Femur (tissue), 1 donor: ENCODE measurements at places on chromosomes 12 and 14.

DNA sequence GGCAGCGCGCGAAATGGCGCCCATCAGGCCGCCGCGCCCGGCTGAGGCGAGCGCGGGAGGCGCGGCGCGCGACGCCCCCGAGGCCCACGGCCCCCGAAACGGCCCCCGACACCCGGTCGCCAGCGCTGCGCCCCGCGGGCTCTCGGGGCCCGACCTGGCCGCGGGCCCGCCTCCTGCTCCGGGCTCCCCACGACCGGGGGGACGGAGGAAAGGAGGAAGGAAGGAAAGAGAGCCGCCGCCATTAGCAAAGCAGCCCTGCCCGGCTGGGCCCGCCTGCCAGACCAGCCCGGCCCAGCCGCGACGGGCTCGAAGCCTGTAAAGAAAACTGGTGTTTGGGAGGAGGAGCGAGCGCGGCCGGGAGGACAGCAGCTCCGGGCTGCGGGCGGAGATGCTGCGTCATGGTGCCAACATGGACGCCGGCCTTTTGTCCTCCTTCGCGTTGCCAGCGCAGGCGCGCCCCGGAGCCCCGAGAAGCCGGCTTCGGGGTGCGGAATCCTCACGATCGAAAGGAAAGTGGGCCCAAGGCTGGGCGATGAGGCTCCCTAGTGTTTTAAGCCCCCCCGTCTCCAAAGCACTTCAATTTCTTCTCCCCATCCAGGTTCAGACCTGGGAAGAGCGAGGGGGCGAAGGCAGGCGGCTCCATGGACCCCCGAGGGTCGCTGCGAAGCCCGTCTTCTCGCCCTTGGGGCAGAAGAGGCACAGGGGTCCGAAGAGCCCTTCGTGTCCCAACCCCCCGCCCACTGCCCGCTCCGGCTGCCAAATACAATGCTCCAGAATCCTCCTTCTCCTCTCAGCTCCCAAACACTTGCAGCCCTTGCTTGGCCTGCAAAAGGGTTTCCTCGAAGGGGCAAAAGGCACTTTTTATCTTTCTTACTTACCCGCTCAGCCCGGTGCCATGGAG lies 2.9 kb upstream of the SETD1B start:
- peak; percentile 87 for DNase-seq

DNA sequence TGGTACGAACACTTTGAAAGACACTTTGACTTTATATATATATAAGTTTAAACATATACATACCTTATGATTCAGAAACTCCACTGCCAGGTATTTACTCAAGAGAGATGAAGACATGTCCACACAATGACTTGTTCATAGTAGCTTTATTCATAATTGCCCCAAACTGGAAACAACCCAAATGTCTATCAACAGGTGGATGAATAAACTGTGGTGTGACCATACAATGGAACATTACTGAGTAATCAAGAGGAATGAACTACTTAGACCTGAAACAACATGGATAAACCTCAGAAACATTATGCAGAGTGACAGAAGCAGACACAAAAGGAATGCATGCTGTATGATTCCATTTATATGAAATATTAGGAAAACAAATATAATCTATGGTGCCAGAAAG lies 71.1 kb downstream of the PPP1R36 start:
- DNase-seq: no peak

DNA sequence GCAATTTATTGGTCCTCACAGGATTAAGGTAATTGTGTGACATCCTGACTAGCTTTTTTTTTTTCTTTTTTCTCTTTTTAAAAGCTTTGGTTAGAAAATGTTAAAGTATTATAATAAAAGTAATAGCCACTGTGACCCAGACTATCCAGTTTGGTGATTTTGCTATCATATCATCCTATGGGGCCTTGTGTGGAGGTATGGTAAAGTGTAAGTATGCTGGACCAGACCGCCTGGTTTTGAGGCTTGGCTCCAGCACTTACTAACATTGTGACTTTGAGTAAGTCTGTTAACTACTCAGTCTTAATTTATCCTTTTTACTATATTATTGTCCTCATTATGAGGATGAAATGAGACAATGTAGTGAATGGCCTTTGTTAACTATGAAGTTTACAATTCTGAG lies 15.5 kb downstream of the EID3 start:
- no peak for DNase-seq

DNA sequence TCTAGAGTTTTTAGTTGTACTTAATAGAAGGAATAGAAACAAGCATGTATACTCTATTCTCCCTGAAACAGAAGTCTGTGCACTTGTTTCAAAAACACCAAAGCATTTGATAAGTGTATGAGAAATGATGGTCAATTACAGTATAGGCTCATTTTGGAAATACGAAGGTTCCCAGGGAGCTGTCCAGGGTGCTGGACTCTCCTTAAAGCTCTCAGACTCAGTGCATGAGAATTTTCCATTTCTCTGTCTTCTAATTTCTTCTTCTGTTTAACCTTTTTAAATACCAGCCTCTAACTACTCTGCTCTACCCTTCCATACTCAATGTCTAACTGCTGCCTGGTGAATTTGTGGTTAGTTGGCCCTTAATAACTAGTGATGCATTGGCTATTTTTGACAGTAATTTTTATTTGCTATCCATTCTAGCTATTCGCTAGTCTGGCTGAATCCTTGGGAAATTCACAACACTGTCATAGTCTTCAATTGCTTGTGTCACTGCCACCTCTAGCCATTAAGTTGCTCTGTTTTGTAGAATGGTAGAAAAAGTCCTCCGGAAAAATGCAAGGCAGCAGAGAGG lies 229.2 kb downstream of the NRXN3 start:
- no peak for DNase-seq

GRCh38 chr12:110689281-110690126 lies 589 bp upstream of the HVCN1 start:
- DNase-seq: peak; percentile 73

GRCh38 chr12:56413392-56413791 lies 35.8 kb downstream of the TIMELESS start:
- peak; percentile 23 for DNase-seq

DNA sequence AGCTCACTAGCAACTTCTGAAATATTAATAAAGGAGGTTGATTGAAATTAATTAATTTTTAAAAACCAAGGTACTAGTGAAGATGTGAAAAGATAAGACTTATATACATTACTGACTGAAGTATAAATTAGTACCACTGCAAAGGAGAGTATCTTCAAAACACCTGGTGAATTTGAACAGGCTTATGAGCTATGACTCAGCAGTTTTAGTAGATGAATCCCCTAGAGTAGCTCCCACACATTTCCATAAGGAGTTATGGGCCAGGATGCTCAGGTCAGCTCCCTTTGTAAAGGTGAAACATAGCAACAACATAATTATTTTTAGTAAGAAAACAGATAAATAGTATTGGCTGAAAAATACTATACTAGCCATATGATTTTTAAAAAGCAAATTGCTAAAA lies 218.6 kb downstream of the SYT1 start:
- no peak for DNase-seq

DNA sequence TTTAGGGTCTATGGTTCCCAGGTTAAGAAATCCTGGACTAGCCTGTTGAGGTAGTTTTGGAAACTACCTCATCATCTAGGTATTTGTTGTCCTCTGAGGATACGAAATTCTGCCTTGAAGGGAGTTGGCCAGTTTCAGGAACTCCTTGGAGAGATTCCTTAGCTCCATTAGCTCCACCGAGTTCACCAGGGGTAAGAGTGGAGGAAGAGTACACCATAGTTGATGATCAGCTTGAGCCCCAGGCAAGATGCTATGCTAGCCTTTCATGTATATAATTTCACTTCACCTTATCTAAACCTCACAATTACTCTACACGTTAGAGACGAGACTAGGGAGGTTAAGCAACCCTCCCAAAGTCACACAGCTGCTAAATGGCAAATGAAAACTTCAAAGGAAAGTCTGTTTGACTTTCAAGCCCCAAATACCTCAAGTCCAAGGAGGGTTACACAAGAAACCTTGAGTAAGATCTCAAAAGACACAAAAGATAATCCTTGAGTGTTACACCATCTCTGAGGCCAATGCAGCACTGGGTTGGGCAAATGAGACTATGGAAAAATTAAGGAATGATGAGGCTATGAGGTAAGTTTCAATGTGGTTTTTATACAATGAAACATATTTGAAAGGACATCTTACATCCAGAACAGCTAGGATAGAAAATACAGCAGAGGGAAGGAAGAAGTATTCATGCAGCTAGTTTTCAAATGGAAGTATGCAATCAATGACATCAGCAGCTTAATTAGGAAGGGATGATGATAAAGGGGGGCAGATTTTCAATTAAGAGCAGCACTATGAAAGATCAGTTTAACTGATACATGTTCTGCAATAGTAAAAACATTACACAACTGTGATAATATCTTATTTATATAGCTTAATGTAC lies 97.2 kb upstream of the KRAS start:
- no peak for DNase-seq

DNA sequence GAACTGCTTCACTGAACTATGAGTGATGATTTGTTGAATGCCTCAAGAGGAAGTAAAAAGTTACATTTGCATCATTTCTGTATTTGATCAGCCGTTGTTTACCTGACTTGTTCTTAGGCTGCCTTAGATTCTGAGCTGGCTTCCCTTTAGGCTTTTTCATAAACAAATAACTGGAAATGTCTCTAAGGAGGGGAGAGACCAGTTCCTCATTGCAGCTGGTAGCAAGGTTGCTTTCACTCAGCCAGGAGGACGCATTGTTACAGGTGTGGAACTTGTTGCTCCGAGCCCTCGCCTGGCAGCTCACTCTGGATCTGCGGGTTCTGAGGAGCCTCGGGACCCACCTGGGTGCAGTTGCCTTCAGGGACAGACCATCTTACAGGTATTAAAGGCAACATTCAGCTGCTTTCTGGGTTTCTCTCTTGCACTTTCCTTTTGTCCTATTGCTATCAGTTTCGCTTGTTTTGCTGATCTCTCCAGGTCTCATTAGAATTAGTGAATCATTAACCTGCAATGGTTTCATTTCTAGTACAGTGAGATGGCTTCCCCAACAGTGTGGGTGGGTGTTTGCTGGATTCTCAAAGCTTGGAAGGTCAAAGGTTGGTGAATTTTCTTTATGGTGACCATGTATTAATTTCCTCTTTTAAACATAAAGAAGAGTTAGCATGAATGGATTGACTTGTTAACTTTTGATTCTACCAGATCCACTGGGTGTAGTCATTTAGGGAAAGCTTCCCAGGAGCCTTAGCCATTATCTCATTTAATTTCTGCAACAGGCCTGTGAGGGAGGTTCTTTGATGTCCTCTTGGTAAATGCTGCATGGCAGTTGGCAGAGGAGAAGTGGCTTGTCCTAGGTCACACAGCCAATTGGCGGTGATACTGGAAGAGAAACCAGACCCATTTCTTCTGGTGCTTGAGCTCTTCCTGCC lies at the start of gene PLEKHG7:
Gene PLEKHG7, plus strand, starts transcription at position 236 of the 926 bp plus-strand sequence. CDS start 3,643 bp downstream, outside the sequence.
- DNase-seq: no peak

DNA sequence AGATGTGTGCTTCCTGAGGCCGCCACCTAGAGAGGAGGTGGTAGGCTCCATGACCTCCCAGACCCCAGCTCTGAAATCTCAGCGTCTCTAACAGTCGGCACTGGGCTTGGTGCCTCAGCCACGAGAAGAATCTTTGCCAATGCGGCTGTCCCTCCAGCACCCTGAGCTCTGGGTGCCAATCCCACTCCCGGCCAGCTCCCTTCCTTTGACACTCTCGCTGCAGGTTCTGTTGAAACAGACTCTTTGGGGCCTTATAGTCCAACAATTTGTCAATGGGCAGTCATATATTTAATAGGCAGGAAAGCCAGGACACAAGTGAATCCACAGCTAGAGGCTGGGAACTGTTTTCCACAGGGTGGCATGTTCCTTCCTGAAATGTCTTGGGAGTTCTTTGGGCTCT lies 52.8 kb downstream of the PRMT8 start:
- DNase-seq: no peak

DNA sequence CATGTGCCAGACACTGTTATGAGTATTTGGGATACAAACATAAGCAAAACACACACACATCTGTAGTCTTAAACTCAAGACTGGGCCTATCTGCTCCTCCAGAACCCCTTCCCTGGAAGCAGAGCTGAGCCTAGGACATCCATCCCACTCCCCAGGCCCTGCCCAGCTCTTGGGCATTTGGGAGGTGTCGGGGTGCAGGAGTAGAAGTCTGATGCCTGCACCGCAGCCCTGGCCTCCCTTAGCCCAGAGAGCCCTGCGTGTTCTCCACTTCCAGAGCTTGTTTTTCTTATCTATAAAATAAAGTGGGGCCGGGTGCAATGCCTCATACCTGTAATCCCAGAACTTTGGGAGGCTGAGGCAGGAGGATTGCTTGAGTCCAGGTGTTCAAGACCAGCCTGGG lies 11.7 kb downstream of the HSP90AA1 start:
- no peak for DNase-seq

- DNase-seq: no peak
These were observed 14.7 kb upstream of the LIMA1 start for GRCh38 chr12:50297996-50298395.

GRCh38 chr14:76293221-76293620 lies 82.7 kb upstream of the ESRRB start:
- DNase-seq: no peak

GRCh38 chr14:100403105-100403504 lies 80.0 kb downstream of the SLC25A47 start:
- no peak for DNase-seq

DNA sequence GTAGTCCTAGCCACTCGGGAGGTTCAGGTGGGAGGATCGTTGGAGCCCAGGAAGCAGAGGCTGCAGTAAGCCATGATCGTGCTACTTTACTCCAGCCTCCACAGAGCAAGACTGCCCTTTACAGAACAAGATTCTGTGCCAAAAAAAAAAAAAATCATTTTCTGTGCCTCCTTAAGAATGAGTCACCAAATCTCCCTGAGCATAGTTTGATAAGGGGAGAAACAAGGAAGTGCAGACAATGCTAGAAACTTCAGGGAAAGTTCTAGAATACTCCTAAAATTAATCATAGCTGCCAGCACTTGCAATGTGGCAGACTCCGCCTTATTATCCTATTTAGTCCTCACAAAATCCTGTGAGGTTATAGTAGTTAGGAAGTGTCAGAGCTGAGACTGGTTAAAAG lies 74.5 kb downstream of the KCNK10 start:
- DNase-seq: no peak

DNA sequence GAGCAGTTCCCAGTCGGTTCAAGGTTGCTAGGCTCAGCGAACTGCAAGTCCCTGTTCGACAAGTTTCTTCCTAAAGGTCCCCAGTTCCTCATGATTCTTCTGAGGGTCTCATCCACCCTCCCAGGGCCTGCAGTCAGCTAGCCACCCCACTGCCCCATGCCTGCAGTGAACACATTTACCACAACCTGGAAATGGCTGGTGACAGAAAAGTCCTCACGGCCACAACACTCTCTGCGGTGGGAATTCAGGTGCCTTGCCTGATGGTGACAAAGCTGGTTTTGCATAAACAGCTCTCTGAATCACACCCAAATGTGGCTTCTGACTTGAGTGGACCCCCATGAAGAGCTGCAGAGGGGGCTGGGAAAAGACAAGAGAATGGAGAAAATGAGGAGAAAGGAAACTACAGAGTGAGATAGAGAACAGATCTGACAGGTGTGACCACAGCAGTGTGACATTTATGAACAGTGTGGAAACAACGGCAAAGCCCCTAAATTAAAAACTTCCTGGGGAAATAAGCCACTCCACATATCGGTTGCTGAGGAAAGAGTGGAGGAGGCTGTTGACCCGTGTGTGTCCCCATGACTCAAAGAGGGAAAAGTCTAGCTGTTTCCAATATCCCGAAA lies 1.3 kb upstream of the CD27 start:
- no peak for DNase-seq

- peak; percentile 63 for DNase-seq
These were observed at the start of gene PITPNM2 for GRCh38 chr12:123150744-123151456. Gene PITPNM2, minus strand, starts transcription at chr12:123151090. Its CDS starts 116,500 bp downstream, at chr12:123034590.

GRCh38 chr12:126907900-126908764 lies 1358.8 kb upstream of the TMEM132C start:
- DNase-seq: no peak
